ENCODE measurements at places on chromosomes 1 and 21. TPM values are rescaled to one million over a fixed set of nuclear protein-coding genes. Genes with fewer than 3 reads are reported as not detected.

HSPA13 gene
- 5.7 TPM for polyA plus RNA-seq

SPRR2F gene
- polyA plus RNA-seq: not detected

GRCh38 chr1:9592510-9593075 lies 3.9 kb downstream of the TMEM201 start:
- DNase-seq: no peak

- peak; percentile 67 for DNase-seq
Measured at GRCh38 chr1:147273409-147274336, 31.2 kb downstream of the CHD1L start.

DNA sequence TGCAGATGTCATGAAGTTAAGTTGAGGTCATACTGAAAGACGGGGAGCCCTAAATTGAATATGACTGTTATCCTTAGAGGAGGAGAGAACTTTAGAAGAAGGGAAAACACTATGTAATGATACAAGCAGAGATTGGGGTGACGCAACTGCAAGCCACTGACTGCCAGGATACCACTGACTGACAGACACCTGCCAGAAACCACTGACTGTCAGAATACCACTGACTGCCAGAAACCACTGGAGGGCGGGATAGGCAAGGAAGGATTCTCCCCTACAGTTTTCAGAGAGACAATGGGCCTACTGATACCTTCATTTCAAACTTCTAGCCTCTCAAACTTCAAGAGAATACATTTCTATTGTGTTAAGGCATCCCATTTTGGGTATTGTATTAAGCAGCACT lies 388.7 kb downstream of the USH2A start:
- DNase-seq: peak; percentile 14

DNA sequence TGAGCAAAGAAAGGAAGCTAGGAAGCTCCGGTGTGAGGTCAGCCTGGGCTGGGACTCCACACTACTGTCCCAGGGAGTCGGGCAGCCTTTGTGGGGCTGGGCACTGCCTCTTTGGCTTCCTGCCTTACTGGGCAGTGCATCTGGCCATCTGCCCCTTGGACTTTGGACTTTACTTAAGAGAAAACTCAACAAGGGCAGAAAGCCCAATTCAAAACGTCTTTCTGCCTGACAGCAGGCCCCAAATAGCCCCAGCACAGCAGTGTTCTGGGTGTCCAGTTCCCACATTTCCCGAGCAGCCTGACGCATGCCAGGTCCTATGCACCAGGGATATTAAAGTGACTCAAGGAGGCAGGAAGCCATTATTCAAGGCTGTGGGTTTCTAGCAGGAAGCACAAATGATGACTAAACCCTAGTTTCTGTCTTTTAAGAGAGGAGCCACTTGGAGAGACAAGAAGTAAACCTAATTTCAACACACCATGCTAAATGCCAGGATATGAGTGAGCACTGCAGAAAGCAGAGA lies 37.9 kb upstream of the EDEM3 start:
- DNase-seq: peak; percentile 90

Measured in foreskin keratinocyte (primary cell).